Upper lobe of left lung (tissue), 6 donors: ENCODE measurements at places on chromosomes 4 and X. TPM values are rescaled to one million over a fixed set of nuclear protein-coding genes. Genes with fewer than 3 reads are reported as not detected.
A peak's percentile ranks its signal among the peaks of the same experiment; 100 is the strongest.

GRCh38 chr4:8105306-8106100 is 53.1 kb downstream of the ABLIM2 start:
- no peak for DNase-seq

- DNase-seq, result no peak
Measured at GRCh38 chrX:17052210-17052609, 105.8 kb downstream of the REPS2 start.

DNA sequence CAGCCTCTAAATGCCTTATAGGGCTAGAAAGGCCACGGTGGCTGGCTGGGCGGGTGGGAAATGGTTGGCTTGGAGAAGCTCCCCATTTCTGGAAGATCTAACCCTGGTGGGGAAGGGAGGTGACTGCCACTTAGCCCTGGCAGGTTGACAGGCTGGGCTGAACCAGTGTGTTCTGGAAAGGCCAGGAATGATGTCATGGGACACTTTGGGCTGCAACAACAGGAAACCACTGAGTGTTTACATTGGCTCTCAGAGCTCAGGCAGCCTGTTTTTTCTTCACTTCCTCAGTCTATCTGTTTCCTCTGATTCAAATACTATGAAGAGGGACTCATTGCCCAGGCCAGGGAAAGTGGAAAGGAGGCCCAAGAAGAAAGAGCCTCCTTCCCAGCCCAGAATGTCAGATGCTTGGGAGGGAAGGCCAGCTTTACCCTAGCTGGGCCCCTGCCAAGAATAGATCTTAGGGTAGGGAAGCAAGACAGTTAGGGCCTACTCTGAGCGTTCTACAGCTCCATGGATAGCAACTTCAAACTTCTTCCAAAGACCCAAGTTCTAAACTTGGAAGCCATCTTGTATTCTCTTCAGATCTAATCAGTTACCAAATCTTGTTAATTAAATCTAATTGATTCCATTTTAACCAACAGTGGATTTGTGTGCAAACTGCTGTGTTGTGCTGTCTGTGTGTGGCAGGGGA is 65.8 kb upstream of the MSN start:
- peak; percentile 93 for DNase-seq

CLGN gene
- total RNA-seq, result not detected

LETM1 gene
- total RNA-seq, result 40.5 TPM
